Umbilical cord (tissue), 2 donors: ENCODE measurements at places on chromosomes 3 and 15. TPM values are rescaled to one million over a fixed set of nuclear protein-coding genes. Genes with fewer than 3 reads are reported as not detected.

DNA sequence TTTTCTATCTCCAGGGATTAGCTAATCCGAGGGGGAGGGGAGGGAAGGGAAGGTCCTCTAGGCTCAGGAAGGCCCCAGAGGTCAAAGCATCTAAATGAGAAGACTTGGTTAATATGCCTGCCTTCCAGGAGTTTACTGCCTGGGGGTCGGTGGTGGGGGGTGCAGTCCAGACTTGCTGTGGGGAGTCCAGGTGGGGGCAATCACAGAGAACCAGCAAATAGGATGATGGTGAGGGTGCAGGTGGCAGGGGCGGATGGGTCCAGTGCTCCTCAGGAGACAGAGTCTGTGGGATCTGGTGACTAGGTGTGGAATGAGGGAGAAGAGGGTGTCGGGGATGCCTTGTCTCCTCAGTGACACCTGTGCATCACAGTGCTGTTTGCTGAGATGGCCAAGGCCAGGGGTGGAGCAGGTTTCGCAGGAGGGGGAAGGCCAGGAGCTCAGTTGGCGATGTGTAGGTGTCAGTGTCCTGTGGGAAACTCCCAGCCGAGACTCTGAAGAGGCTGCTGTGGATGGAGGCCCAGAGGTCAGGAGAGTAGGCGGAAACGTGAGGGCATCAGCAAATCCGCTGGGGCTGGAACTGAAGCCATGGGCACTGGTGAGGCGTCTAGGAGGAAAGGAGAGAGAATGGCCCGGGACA lies 8.1 kb downstream of the CFAP100 start:
- DNase-seq = no peak

- DNase-seq = peak; percentile 60
These were observed 50.7 kb downstream of the UMPS start for GRCh38 chr3:124780761-124781475.

- DNase-seq = no peak
These were observed 4.1 kb upstream of the COL6A5 start for GRCh38 chr3:130341388-130341787.

GRCh38 chr15:63044645-63045464 lies 2.3 kb downstream of the TPM1 start:
- DNase-seq = peak; percentile 65

DNA sequence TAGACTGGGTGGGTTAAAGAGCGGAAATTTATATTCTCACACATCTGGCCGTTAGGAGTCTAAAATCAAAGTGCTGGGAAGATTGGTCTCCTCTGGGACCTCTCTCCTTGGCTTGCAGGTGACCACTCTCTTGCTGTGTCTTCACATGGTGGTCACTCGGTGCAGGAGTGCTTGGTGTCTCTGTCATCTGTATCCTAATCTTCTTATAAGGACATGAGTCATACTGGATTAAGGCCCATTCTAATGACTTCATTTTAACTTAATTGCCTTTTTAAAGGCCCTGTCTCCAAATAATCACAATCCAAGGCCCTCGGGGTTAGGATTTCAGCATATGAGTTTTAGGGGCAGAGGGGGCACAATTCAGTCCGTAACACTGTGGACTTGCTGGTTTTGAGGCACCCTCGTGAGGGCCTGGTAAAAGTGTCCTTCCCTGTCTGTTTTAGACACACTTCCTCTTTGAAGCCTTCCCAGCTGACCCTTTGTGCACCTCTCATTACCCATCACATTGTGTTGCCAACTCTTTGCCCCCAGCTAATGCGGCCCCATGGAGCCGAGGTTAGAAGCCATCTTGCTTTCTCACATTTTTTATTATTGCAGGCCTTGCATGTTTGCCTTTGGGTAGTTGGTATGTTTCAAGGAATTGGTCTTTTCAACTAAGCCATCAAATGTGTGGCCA lies 3.2 kb downstream of the XYLB start:
- no peak for DNase-seq

GRCh38 chr3:50436114-50436674 lies 67.2 kb downstream of the CACNA2D2 start:
- DNase-seq = peak; percentile 47

DNA sequence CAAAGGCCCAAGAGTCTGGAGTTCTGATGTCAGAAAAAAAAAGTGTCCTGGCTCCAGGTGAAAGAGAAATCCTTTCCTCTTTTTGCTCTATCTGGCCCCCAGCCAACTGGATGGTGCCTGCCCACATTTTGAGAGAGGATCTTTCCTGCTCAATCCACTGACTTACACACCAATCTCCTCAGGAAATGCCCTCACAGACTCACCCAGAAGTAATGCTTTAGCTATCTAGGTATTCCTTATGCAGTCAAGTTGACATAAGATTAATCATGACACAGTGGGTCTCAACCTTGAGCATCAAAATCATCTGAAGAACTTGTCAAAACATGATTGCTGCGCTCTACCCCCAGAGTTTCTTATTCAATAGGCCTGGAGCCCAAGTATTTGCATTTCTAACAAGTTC lies 31.2 kb downstream of the STRIT1 start:
- DNase-seq = no peak

GRCh38 chr3:53044371-53044710 lies 1.5 kb downstream of the SFMBT1 start:
- peak; percentile 2 for DNase-seq

- DNase-seq = peak; percentile 88
These were observed 105.0 kb downstream of the KLHL25 start for GRCh38 chr15:85689729-85690128.

- DNase-seq = peak; percentile 6
These were observed 164.4 kb upstream of the TOPAZ1 start for GRCh38 chr3:44077267-44077666.

DNA sequence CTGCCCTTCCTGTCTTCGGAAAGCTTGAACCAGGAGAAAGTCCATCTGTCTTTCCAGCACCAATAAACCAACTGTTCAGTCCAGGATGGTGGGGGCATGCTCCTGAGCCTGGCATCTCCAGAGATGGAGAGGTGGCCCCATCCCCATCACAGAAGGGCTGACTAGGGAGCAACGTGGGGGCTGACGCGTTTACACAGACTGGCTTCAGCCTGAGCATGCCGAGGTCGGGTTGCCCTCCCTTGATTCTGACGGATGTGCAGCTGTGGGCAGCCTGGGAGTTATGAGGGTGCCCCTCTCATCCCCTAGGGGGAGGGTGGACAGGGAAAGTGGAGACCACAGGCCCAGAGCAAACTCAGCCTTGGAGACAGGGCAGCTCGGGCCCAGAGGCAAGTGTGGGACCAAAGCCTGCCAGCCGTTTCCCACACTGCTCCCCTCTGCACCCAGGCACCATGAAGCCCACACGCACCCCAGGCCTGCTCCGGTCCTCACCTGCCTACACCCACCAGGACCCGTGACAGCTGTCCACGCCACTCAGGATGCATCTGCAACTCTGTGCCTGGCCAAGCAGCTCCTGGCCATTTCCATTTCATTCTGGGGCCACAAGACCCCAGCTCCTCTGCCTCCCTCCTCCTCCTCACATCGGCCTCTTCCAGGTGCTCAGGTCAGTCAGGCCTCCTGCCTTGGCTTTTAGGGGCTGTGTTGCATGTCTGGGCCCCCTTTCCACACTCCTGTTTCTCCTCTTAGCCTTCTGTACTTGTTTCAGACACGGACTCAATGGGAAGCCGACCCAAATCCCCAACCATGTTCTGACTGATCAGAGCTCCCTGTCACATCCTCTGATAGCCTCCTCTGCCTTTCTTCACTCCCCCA lies 48.2 kb upstream of the SLC41A3 start:
- DNase-seq = no peak

DNA sequence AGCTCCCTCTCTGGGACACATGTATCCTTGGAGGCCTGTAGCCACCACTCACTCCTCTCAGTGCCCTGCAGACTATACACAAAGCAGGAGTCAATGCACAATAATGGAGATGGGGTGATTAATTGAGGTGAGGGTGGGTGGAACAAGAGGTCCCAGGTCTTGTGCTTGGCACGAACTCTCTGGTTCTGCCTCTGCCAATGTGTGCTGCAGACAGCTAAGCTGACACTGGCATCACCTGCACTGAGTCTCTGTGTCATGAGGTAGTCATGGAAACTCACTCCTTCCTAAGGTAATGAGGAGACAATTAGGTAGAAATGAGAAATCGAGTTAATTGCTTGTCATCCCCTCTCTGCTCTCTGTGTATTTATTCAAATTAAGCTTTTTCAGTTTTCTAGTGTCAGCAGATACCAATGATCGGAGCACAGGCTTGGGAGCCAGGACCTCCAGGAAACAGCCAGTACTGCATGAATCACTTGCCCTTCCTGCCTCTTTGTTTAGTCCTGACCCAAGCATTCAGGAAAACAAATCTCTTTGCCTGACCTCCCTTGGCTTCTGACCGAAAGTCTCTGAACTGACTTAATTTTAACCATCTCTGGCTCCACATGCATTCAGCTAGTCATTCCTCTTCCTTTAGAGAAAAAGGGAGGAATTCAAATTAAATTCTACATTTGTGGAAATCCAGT lies 56.7 kb downstream of the DRD3 start:
- peak; percentile 8 for DNase-seq

- DNase-seq = no peak
These were observed 6.4 kb downstream of the RPLP1 start for GRCh38 chr15:69459066-69459465.

DNA sequence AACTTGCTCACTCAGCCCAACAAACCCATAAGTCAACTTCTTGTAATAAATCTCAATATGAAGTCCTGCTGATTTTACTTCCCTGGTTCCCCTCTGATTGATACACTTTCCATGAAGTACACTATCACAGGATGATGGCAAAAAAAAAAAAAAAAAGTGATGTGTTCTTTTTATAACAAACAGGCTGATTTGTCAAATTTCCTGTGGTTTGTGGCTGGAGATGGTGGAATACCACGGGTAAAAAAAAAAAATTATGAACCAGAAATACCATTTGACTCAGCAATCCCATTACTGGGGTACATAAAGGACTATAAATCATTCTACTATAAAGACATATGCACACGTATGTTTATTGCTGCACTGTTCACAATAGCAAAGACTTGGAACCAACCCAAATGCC lies 10.7 kb upstream of the SERPINI2 start:
- no peak for DNase-seq

- peak; percentile 58 for DNase-seq
These were observed 158.7 kb upstream of the SLCO3A1 start for GRCh38 chr15:91694831-91695210.

DNA sequence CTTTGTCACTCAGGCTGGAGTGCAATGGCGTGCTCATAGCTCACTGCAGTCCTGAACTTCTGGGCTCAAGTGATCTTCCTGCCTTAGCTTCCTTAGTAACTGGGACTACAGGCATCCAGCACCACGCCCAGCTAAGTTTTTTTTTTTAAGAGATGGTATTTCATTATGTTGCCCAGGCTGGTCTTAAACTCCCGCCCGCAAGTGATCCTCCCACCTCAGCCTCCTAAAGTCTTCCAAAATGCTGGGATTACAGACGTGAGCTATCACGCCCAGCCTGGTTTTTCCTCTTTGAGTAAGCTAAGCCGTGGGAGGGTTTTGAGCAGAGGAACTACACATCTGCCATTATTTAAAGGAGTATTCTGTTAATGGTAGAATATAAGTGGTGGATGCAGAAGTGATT lies 7.4 kb upstream of the LRRFIP2 start:
- peak; percentile 91 for DNase-seq

GRCh38 chr15:54987881-54988280 lies 208.9 kb downstream of the RSL24D1 start:
- no peak for DNase-seq

- DNase-seq = no peak
These were observed 611.2 kb upstream of the CFAP20DC start for GRCh38 chr3:59660852-59661625.

- no peak for DNase-seq
These were observed 6.3 kb downstream of the BNC1 start for GRCh38 chr15:83278191-83278590.

DNA sequence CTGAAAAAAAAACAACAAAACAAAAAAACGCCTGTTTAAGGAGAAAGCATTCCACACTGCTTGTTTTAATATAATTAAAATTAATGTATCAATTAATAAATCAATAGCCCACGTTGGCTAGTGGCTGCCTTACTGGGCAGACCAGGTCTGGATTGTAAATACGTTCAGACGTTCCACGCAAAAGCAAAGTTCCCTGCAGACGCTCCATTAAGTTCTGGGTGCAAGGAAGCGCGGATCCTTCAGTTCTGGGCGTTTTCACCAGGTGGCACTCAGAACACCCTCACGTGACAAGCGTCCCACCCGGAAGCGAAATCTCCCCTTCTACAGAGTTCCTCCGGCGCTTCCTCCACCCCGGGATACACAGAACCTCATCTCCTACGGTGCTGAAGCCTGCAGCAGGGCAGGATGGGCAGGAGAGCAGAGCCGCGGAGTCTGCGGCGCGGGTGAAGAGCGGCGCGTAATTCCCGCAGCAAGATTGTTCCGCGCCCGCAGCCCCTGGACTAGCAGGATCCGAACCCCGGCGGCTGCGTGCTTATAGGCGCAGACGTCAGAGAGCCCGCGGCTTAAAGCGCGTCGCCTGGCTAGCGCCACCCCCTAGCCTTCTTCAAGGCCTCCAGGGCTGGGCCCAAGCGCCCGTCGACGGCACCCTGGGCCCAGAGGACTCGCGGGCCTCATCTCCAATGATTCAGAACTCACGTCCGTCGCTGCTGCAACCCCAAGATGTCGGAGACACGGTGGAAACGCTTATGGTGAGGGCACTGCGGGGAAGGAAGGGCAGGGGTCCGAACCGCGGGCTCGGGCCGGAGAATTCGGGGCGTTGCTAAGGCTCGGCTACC lies at the start of gene SLC25A38:
Gene SLC25A38, plus strand, starts transcription at position 326 of the 836 bp plus-strand sequence. Its CDS starts 355 bp downstream, at position 681.
- peak; percentile 89 for DNase-seq

GRCh38 chr3:120049881-120050539 lies 44.2 kb downstream of the GSK3B start:
- DNase-seq = no peak

- DNase-seq = no peak
These were observed 30.2 kb downstream of the KY start for GRCh38 chr3:134620476-134621115.

Gene CFAP20DC
- total RNA-seq = 9.4 TPM

Gene FGF7
- total RNA-seq = 32.7 TPM

Gene PPP4R2
- 72.2 TPM for total RNA-seq

Gene CELSR3
- total RNA-seq = 3.4 TPM

Gene PARP14
- 28.9 TPM for total RNA-seq

Gene TMOD2
- total RNA-seq = 13.7 TPM

Gene MORF4L1
- 661 TPM for total RNA-seq

Gene SGO1
- 6.7 TPM for total RNA-seq

Gene SQOR
- total RNA-seq = 50.6 TPM

Gene FBLN2
- 309 TPM for total RNA-seq

Gene GOLGA8J
- total RNA-seq = 2.6 TPM

Gene AP3B2
- total RNA-seq = 2.9 TPM

Gene PIF1
- 1.7 TPM for total RNA-seq

Gene GCNT3
- 25.0 TPM for total RNA-seq
